ENCODE measurements at places on chromosomes 4 and X. TPM values are rescaled to one million over a fixed set of nuclear protein-coding genes. Genes with fewer than 3 reads are reported as not detected.
A peak's percentile ranks its signal among the peaks of the same experiment; 100 is the strongest.

ZAR1 gene
- polyA plus RNA-seq: not detected

DNA sequence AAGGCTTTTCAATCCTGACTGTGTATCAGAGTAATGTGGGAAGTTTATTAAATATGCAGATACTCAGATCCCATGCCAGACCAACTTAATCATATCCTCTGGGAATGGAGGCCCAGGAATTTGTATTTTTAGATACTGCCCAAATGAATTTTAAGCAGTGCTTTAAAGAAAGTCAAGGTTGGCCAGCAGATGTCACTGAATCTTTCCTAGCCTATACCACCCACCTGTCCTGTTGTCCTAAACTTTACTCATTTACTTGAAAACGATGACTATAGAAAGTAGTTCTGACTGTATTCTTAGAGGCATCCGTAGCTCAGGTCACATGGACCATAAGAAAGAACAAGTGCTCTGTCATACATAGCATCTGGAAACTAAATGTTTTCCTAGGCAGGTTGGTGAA lies 79.9 kb downstream of the AMOT start:
- H3K27me3 ChIP-seq: peaks cover 21% of the 10 kb centered on the region
- DNase-seq: no peak
- H3K27ac ChIP-seq: no peak overlapping the region

SYN1 gene
- polyA plus RNA-seq: 7.3 TPM

KCND1 gene
- 1.5 TPM for polyA plus RNA-seq

- H3K36me3 ChIP-seq: no peaks in the 10 kb centered on the region
- no peak for DNase-seq
- peaks cover 2% of the 10 kb centered on the region for H3K27me3 ChIP-seq
- H3K4me3 ChIP-seq: no peak overlapping the region
- no peak overlapping the region for H3K27ac ChIP-seq
- H3K4me1 ChIP-seq: no peaks in the 10 kb centered on the region
Observed at GRCh38 chrX:1584237-1585011, 7.0 kb upstream of the AKAP17A start.

MAGEA11 gene
- polyA plus RNA-seq: not detected

DNA sequence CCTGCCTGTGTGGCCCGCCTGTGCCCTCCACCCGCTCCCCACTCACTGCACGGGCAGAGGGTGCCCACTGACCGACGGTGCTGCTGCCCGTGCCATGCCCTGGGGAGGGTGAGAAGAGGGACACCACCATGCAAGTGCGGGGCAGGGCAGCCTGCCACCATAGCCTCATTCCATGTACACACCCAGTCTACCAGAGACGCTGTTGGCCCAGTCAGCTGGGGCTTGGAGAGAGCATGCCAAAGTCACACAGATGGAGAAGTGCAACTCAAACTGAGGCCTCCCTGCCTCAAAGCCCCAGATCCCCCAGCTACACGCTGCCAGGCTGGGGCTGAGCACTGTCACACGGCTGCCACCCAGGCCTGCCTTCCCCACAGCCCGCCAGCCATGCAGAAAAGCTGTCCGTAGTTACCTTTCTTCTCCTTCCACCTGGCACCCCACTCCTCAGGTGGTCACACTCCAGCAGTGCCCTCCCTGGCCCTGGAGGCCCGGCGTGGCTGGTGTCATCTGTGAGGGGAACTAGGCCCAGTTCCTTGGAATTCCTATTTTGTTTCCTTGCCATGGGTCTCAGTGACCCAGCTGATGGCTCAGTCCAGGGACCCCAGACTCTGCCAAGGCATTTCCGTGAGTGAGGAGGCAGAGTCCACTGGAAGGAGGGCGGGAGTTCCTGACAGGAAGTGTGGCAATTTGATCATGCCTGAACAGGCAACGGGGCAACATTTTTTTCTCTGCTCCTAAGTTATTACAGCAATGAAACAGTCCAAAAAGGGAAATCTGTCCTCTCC lies at the start of gene SLC2A9:
Gene SLC2A9 (minus strand): TSS at position 627 of the 782 bp plus-strand sequence. CDS start 68 bp downstream, at position 559.
- peak within 1 kb of the TSS; percentile 66 for H3K27ac ChIP-seq
- peak; percentile 64 for DNase-seq
- H3K27me3 ChIP-seq: no peaks in the 10 kb centered on the region

GRCh38 chr4:86816501-86817273 lies 32.5 kb downstream of the SLC10A6 start:
- no peak overlapping the region for H3K4me3 ChIP-seq
- DNase-seq: peak; percentile 84
- no peaks in the 10 kb centered on the region for H3K27me3 ChIP-seq
- peaks cover 3% of the 10 kb centered on the region for H3K4me1 ChIP-seq

- no peaks in the 10 kb centered on the region for H3K36me3 ChIP-seq
- H3K4me1 ChIP-seq: peaks cover 5% of the 10 kb centered on the region
- no peak overlapping the region for H3K4me3 ChIP-seq
- peak overlapping the region; percentile 50 for H3K27ac ChIP-seq
- peak; percentile 40 for DNase-seq
Observed at GRCh38 chr4:128635141-128635954, 174.2 kb upstream of the JADE1 start.

GIMD1 gene
- polyA plus RNA-seq: not detected

DNA sequence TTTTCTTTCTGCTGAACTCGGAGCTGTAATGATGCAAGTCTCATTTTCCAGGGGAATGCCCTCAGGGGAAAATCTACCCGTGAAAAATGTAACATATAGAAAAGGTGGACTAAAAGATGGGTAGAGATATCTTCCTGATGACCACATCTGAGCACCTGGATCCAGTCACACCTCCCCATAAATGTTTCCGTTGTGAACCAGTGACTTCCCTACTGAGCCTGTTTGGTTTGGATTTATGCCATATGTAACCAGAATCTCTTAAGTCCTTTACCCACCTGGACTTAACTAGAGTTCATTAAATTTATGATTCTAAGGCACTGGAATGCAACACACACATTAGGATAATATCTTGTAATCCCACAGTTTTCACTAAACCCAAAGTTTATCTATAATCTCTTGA lies 171.1 kb downstream of the ZNF330 start:
- no peaks in the 10 kb centered on the region for H3K27me3 ChIP-seq
- no peaks in the 10 kb centered on the region for H3K36me3 ChIP-seq

GRCh38 chr4:108651014-108651791 lies 804 bp downstream of the OSTC start:
- H3K4me1 ChIP-seq: peaks cover 4% of the 10 kb centered on the region
- peak; percentile 43 for DNase-seq
- peaks cover 2% of the 10 kb centered on the region for H3K36me3 ChIP-seq
- H3K4me3 ChIP-seq: peak overlapping the region; percentile 74

- peaks cover 65% of the 10 kb centered on the region for H3K36me3 ChIP-seq
- no peak overlapping the region for H3K4me3 ChIP-seq
- H3K4me1 ChIP-seq: peaks cover 33% of the 10 kb centered on the region
- H3K27ac ChIP-seq: no peak overlapping the region
- H3K27me3 ChIP-seq: no peaks in the 10 kb centered on the region
Observed at GRCh38 chr4:128855621-128856020, 46.1 kb downstream of the JADE1 start.

DNA sequence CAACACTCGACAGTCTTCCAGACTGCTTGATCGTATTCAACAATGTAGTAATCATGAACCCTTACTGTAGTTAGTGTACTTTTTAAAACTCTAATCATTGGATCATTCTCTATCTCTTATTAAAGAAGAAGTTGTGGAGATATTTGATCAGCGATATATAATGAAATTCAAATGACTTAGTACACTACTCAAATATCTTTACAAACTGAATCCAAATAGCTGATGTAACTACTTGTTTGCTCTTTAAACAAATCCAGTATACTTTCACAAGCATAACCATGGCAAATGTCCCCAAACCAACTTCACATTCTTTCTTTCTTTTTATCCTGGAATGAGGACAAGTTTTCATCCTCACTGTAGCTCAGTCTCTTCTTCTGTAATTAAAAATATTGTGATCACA lies 1569.9 kb upstream of the ADGRL3 start:
- no peaks in the 10 kb centered on the region for H3K36me3 ChIP-seq
- H3K4me1 ChIP-seq: no peaks in the 10 kb centered on the region
- H3K27me3 ChIP-seq: no peaks in the 10 kb centered on the region
- H3K27ac ChIP-seq: no peak overlapping the region

GPR101 gene
- not detected for polyA plus RNA-seq

IL21 gene
- polyA plus RNA-seq: not detected

DNA sequence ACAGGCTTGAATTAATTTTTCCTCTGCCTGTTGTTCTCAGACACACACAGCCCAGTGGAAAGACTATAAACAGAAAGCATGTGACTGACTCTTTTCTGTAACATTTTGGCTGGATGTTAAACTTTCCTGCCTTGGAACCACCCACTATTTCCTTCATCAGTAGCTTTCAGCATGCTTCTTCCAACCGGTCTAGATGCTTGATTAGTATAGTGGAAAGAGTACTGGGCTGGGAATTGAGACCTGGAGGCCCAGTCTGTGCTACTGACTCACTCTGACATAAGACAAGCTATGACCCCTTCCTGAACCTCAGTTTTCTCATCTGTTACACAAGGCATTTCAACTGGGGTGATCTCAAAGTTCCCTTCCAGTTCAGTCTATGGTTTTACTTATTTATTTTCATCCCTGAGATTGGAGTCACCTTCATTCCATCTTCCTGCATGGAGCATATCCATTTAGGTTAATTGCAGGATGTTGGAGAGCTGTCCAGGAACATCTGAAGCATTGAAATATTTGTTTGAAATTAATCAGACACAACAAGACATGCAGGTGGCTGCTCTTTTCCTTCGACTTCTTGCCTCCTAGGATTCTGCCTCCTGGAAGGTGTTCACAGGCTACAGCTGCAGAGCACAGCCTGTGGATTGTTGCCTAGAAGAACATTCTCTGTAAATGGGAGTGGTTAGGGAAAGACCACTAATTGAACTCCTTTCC lies 173.4 kb downstream of the RTL9 start:
- peak; percentile 95 for DNase-seq
- no peaks in the 10 kb centered on the region for H3K36me3 ChIP-seq
- peaks cover 9% of the 10 kb centered on the region for H3K27me3 ChIP-seq
- H3K27ac ChIP-seq: peak overlapping the region; percentile 77
- H3K4me1 ChIP-seq: no peaks in the 10 kb centered on the region

- peak overlapping the region; percentile 52 for H3K27ac ChIP-seq
- H3K4me1 ChIP-seq: peaks cover 5% of the 10 kb centered on the region
- DNase-seq: peak; percentile 16
- H3K27me3 ChIP-seq: no peaks in the 10 kb centered on the region
Observed at GRCh38 chrX:119604766-119605463, 1.3 kb downstream of the NKRF start.

DNA sequence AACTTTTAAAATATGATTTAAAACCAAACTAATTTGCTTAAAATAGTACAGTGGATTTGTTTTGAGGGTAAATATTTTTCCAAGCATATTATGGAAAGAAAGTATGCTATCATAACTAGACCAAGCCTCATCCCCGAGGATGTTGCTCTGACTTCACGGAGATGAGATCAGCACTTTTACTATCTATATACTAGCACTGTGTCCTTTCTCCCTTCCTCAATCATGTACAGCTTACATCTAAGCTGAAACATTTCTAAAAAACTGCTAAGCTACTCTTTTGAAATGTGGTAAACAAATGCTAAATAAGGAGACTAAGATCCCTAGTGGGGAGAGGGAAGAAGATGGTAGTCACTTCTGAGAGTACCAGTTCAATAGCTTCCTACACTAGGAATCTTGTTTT lies 23.8 kb downstream of the AMMECR1 start:
- no peaks in the 10 kb centered on the region for H3K27me3 ChIP-seq
- H3K4me1 ChIP-seq: no peaks in the 10 kb centered on the region
- no peak for DNase-seq
- H3K4me3 ChIP-seq: no peak overlapping the region

DNA sequence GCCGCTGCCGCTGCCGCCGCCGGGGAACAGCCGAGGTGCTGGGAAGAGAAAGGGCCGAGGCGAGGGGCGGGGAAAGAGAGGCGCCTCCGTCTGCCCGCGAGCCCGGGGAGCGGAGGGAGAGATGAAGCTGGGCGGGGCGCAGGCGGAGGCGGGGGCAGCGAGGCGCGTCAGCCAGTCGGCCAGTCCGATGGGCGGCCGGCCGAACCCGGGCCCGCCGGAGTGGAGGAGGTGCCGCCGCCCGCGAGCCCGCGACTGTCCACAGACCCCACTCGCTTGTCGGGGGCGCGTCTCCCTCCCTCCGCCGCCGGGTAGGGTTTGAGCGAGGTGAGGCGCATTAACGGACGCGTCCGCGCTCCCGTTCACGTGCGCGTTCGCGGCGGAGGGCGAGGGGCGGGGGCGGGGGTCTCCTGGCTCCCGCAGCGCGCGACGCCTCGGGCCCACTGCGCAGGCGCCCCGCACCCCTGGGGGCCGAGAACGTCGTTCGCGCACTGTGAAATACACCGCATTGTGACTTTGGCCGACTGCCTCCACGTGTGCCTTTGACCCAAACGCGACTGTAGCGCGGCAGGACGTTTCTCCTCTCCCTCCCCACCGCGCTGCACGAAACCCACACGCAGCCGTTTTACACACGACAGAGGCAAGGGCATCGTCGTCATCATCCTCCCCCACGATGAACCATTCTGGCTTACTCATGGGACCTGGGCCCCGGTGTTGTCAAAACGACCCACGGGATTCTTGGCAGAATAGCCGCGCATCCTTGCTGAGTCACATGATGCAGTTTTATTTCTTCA lies at the start of gene NUDT11:
Gene NUDT11 (minus strand): TSS at position 92 of the 791 bp plus-strand sequence. CDS start 148 bp downstream, outside the sequence.
- H3K4me1 ChIP-seq: peaks cover 3% of the 10 kb centered on the region
- H3K27ac ChIP-seq: peak within 1 kb of the TSS; percentile 35
- H3K36me3 ChIP-seq: no peaks in the 10 kb centered on the region

GPR50 gene
- not detected for polyA plus RNA-seq

FHDC1 gene
- 7.1 TPM for polyA plus RNA-seq

Measured in muscle of leg (tissue), 16 donors.